Subcutaneous preadipocyte (primary cell): ENCODE measurements at places on chromosomes 3 and 15. TPM values are rescaled to one million over a fixed set of nuclear protein-coding genes. Genes with fewer than 3 reads are reported as not detected.

Gene ABHD10
- total RNA-seq, result 20.6 and 25.8 TPM in 2 replicates

Gene ATP8B4
- 1.4 and 2.6 TPM in 2 replicates for total RNA-seq

Gene PTX3
- 340 and 452 TPM in 2 replicates for total RNA-seq

Gene UBXN7
- total RNA-seq, result 19.1 and 19.5 TPM in 2 replicates

Gene DUOXA2
- not detected in 2 replicates for total RNA-seq

Gene ZFAND6
- 83.8 and 91.9 TPM in 2 replicates for total RNA-seq

Gene KCNMB2
- total RNA-seq, result not detected in 2 replicates

Gene CLDN11
- 792 and 1,033 TPM in 2 replicates for total RNA-seq

Gene GXYLT2
- 24.6 and 32.6 TPM in 2 replicates for total RNA-seq

Gene TMEM45A
- 20.7 and 39.7 TPM in 2 replicates for total RNA-seq

Gene UBR1
- 24.3 and 40.5 TPM in 2 replicates for total RNA-seq
